ENCODE measurements at places on chromosomes 7 and 10.

DNA sequence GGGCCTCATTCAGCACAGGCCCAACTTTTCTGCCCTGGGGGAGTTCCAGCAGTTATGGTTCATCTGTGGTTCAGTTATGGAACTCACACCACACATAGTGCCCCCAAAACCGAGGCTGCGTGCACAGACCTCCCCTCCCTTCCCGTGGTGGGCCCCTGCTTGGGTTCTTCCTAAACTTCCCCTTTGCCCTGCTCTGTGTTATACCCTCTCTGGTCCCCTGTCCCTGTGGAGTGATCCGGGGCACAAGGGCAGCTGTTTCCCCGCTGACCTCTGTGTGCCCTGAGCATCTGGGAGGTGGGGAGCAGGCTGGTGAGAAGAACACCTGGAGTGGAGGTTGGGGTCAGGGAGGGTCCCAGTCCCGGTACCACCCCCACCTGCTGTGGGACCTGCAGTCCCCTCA is 39.4 kb downstream of the HTRA1 start:
- DNase-seq = no peak

GRCh38 chr10:7107285-7107684 is 303.5 kb downstream of the SFMBT2 start:
- DNase-seq = no peak

DNA sequence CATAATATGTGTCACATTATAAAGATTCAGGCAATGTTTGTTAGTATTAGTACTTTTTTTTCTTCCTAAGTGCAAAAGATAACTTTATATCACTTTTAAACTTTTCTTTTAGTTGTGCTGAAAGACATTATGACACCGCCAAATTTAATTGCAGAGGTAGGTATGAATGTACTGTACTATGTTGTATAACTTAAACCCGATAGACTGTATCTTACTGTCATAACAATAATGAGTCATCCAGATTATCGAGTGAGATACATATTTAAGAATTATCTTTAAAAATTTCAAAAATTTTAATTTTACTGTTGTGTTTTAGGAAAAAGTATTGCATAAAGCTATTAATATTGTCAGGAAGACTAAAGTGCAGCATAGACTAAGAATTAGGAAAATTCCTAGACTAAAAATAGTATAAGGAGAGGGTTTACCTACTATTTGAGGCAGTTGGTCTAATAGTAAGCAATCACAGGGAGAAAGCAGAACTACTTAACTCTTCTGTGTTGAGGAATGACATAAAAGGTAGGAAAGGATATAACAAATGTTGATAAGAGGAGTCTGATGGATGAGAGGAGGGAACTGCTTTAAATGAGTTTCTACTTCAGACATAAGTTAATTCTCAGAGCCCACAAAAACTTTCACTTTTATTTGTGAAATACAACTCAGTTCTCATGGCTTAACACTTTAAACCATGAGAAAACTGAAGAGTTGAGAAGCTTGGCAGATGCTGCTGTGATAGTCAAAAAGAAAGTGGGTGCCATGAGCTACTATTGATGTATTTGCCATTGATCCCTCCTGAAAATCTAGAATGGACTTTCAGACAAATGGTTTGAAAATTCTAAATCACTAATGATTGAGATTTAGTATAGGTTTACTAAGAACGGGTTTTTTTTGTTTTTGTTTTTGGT is 67.8 kb downstream of the PTEN start:
- DNase-seq = no peak

DNA sequence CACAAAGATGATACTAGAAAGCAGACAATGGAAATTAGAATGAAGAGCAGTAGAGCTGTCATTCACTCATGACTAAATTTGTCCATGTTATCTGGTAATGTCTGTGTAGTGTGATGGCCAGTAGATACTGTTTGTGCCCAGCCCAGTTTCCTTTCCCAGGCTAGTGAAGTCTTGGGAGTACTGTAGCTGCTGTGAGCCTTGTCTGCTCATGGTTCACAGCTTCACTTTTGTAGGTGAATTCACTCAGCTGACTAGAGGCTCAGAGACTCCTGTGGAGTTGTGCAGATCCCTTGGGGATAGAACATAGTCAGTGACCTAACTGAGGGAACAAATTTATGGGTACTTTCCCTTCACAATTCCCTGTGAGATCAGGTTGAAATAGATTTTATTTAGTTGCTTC is 572.5 kb downstream of the ARL4A start:
- DNase-seq = no peak

DNA sequence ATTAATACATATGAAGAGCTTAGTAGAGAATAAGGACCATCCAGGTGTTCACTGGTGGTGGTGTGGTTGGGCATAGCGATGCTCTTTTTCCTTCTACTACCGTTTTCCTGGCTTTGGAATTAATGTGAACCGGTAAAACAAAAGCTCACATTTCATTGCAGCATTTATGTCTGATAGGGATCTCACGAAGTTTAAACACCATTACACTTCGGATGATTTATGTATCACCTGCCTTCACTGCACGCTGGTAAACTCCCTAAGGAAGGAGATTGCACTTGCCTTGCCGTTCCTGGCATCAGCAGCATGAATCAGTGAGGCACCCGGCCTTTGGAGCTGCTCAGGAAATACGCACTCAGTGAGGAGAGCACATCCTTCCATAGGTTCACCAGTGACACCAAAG is 47.5 kb downstream of the WIPF3 start:
- DNase-seq = no peak

DNA sequence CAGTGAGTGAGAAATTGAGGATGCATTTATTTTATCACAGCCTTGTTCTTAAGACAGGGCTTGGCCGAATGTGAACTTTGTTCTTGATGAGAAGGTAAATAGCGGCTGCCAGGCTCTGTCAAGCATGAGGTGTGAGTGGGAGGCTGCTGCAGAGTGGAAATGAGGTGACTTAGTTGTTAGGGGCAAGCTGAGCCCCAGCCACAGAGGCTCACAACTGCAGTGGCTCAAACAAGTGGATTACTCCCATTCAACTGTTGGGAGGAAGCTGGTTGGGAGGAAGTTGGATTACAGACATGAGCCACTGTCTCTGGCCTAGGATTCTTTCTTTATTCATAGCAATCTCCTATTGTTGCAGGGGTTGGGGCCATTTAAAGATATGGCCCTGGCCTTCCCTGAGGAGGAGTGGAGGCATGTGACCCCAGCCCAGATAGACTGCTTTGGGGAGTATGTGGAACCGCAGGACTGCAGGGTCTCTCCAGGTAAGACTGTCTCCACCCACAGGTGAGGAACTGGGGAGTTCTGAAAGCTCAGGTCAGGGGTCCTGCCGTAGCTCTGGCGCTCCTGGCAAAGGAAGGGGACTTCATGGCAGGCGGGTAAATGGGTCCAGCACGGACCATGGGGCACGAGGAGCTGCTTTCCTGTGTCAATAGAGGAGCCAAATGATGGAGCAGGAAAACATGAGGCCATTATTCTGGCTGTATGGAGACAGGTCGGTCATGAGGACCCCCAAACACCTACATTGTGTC is 7.1 kb downstream of the ZSCAN25 start:
- no peak for DNase-seq

DNA sequence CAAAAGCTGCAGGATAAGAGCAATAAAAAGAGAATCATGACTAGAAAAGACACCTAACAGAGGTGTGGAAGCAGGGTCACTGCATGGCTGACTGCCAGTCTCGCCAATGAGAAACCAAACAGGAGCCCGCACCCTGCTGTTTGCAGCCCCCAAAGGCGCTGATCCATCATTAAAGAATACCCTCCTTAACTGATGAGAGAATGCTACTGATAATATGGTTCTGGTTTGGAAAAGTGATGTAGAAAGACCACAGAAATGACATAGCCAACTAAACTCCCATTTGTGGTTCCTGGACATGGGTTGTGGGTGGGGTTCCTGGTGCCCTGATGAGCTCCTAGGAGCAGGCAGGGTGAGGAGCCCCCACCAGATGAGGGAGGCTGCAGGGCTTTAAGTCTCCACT is 207.4 kb downstream of the TNS3 start:
- DNase-seq = peak; percentile 50

- no peak for DNase-seq
These were observed 197.2 kb downstream of the VTI1A start for GRCh38 chr10:112644265-112644645.

- no peak for DNase-seq
These were observed 88.3 kb upstream of the MXI1 start for GRCh38 chr10:110118891-110119621.

DNA sequence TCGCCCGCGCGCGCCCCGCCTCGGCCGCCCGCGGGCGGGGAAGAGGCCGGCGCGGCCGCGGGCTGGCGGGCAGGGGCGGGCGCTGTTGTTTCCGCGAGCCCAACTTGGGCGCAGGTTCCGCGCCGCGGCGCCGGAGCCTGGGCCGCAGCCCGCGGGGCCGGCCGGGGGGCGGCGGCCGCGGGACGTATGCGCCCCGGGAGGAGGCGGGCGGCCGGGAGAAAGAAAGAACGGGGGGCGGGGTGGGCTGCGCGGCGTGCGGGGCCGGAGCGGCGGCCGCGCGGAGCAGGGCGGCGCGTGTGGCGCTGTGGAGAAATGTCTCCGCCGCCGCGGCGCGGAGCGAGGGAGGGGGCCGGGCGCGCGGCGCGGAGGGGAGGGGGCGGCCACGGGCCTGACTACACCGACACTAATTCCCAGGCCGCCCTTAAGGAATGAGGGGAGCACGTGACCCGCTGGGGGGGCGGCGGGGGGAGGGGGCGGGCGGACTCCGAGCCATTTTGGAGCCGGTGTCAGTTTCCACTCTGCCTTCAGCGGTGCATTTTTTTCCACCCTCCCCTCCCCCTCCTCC is at the start of gene BMI1:
Gene BMI1, plus strand, starts transcription at position 509 of the 565 bp plus-strand sequence. CDS start 5,351 bp downstream, outside the sequence.
- peak; percentile 44 for DNase-seq

DNA sequence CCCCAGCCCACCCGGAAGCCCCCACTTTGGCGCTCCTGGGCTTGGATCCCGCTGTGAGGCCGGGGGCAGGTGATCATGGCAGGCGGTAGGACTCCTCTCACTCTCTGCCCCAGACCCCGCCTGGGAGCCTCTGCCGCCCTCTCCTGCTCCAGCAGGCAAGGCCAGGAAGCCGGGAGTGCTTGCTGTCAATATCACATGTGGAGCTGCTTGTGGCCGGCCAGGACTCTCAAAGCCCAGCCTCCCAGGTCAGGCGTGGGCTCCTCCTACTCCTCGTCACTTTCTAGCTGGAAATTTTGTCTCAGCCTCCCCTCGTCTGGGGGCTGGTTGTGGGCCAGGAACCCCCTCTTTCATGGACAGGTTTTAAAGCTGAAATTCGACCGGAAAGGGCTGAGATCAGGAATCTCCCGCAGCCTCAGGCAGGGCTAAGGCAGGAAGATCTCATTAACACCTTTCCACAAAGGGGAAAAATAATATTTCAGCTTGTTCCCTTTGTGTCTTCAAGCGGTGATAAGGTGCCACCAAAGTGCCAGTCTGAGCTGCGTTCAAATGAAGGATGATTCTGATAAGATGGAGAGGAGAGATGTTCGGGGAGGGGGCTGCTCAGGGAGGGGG is 273.6 kb upstream of the PODXL start:
- peak; percentile 42 for DNase-seq

All from NCI-H1092 (cell line).